ENCODE measurements at places on chromosomes 7 and 10.
A peak's percentile ranks its signal among the peaks of the same experiment; 100 is the strongest.

- no peaks in the 10 kb centered on the region for H3K27me3 ChIP-seq
- H3K36me3 ChIP-seq: no peaks in the 10 kb centered on the region
- no peak overlapping the region for H3K27ac ChIP-seq
- H3K4me3 ChIP-seq: no peak overlapping the region
- no peak for DNase-seq
- H3K4me1 ChIP-seq: peaks cover 14% of the 10 kb centered on the region
Observed at GRCh38 chr10:11822026-11822756, 965 bp upstream of the PROSER2 start.

- no peaks in the 10 kb centered on the region for H3K27me3 ChIP-seq
- H3K4me1 ChIP-seq: no peaks in the 10 kb centered on the region
- no peak overlapping the region for H3K27ac ChIP-seq
- DNase-seq: no peak
Observed at GRCh38 chr7:144782883-144783282, 53.0 kb downstream of the TPK1 start.

GRCh38 chr10:78805176-78805575, 263.6 kb upstream of the ZMIZ1 start:
- peaks cover 72% of the 10 kb centered on the region for H3K4me1 ChIP-seq
- peak; percentile 92 for DNase-seq
- H3K4me3 ChIP-seq: no peak overlapping the region
- no peaks in the 10 kb centered on the region for H3K27me3 ChIP-seq
- H3K36me3 ChIP-seq: no peaks in the 10 kb centered on the region

DNA sequence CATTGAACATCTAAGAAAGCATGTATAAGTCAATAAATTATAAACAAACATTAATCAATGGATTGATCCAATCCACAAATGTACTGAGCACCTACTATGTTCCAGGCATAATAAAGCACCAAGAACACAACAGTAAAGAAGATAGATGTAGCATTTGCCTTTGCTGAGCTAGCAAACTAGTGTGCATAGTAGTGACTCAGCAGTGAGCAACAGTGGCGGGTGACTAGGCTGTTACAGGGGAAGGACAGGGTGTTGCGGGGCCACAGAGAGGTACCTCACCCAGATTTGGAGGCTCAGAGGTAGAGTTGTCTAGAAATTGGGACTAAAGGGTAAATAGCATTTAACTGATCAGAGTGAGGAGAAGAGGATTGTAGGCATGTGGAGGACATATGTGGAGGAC, 83.6 kb downstream of the NXPH1 start:
- peaks cover 5% of the 10 kb centered on the region for H3K4me1 ChIP-seq
- DNase-seq: no peak
- H3K4me3 ChIP-seq: no peak overlapping the region
- no peak overlapping the region for H3K27ac ChIP-seq
- H3K27me3 ChIP-seq: no peaks in the 10 kb centered on the region
- H3K36me3 ChIP-seq: no peaks in the 10 kb centered on the region
